ENCODE measurements at places on chromosomes 3 and 15.

DNA sequence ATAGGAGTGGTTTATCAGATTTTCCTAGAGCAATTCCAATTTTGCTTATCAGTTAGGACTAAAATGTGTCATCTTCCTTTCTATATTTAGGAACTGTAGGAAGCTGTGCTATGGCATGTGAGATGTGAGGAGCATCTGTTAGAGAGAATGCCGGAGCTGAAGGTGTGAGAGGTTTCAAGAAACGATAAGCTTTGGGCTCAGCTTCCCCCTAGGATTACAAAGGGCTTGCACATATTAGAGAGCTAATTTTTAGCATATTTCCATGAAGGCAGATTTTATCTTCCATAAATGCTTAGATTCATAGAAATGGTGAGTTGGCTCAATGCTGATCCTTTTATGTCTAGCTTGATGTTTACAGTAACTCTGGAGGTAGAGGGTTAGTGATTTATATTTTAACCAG lies 120.2 kb downstream of the CNTN4 start:
- no peak for DNase-seq

- no peak for DNase-seq
Observed at GRCh38 chr3:107369791-107370190, 7.4 kb upstream of the CCDC54 start.

DNA sequence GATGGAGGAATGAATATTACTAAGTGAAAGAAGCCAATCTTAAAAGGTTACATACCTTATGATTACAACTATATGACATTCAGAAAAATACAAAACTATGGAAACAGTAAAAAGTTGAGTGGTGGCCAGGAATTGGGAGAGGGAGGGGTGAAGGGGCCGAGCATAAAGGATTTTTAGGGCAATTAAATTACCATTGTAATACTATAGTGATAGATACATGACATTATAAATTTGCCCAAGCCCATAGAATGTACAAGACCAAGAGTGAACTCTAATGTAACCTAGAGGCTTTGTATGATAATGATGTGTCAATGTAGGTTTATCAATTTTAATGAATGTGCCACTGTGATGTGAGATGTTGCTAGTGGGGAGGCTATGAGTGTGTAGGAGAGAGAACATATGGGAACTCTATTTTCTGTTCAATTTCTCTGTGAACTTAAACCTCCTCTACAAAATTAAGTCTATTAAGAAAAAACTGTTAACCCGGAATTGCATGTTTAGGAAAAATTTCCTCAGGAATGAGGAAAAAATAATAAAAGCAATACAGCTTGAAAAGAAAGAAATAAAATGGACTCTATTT lies 541.9 kb upstream of the UBE2E2 start:
- DNase-seq, result no peak

- DNase-seq, result no peak
Observed at GRCh38 chr15:43423793-43424192, 52.9 kb downstream of the TUBGCP4 start.

DNA sequence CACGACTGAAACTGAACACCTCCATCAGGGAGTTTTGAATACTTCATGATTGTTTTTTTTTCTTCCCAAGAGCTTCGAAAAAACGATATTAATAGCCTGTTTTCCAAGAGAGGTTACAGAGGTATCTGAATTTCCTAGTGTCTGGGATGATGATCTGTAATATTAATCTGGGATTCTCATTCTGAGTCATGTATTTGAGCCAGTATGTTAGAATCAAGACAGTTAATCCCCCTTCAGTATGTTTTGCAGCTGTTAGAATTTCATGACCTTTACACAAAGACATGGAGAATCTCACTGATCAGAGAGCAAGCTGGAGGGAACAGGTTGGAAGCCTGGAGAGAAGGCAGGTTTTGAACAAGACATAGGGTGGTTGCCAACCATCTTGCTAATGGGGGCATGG lies 234.5 kb upstream of the GAP43 start:
- DNase-seq, result no peak

- DNase-seq, result no peak
Observed at GRCh38 chr3:98070840-98071239, 16.1 kb upstream of the OR5AC2 start.

DNA sequence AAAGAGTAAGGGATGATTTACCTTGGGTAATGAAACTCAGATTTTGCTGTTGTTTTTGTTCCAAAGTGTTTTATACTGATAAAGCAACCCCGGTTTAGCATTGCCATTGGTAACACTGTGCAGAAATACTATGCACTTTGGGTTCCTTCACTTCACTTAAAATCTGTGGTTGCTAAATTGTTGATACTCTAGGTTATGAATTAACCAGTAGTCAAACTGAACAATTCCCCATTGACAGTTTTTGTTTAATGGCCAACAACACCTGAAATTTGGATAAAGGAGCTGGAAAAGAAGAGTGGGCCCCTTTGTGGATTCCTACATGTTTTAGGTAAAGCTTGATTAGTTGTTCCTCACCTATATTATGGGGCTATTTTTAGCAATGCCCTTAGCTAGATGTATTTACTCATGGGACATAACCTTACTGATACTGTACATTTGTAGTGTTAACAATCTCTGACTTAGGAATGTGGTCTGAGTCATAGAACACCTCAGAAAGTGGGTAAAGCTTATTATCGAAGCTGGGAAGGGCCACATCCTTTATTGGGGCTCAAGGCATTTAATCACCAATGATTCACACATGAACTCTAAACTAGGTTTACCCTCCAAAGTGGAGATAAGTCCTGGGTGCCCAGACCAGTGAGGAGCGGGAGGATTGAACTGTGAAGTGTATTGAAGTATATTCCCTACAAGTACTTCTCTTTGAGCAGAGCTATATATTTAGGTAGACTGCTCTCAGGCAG lies 29.5 kb upstream of the THRB start:
- no peak for DNase-seq

GRCh38 chr3:39205131-39205530 lies 12.7 kb upstream of the XIRP1 start:
- DNase-seq, result no peak

GRCh38 chr3:9916346-9916733 lies 558 bp upstream of the IL17RC start:
- DNase-seq, result no peak

GRCh38 chr15:68385240-68385561 lies 46.8 kb downstream of the ITGA11 start:
- DNase-seq, result no peak

- no peak for DNase-seq
Observed at GRCh38 chr3:184889312-184889904, 77.4 kb downstream of the VPS8 start.

- no peak for DNase-seq
Observed at GRCh38 chr15:74511583-74511982, 29.4 kb upstream of the ARID3B start.

GRCh38 chr3:9173445-9173844 lies 76.0 kb downstream of the SRGAP3 start:
- DNase-seq, result no peak

DNA sequence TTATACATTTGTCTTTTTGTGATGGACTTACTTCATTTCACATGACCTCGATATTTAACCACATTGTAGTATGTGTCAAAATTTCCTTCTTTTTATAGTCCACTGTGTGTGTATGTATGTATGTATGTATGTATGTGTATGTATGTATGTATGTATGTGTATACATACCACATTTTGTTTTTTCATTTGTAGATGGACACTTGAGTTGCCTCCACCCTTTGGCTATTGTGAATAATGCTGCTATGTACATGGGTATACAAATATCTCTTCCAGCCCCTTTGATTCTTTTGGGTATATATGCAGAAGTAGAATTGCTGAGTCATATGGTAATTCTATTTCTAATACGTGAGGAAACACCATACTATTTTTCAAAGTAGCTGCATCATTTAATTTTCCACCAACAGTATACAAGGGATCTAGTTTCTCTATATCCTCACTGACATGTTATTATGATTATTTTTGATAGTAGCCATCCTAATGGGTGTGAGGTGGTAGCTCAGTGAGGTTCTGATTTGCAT lies 228.2 kb downstream of the OPA1 start:
- no peak for DNase-seq

DNA sequence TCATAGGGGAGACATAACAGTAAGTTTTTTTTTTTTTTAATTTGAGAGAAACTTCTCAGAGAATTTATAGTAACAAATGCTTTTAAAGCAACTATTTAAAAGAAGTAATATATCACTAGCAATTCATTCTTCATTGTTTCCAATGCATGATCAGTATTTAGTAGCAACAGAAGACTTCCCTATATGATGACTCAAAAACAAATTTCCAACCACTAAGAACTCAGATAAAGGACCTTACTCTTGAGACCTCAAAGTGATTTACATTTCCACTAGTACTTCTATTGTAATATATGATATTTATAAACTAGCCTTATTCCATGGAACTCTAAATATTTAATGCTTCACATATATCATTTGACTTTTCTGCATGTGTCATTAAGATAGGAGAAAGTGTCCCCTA lies 356.3 kb downstream of the ZBTB20 start:
- no peak for DNase-seq

DNA sequence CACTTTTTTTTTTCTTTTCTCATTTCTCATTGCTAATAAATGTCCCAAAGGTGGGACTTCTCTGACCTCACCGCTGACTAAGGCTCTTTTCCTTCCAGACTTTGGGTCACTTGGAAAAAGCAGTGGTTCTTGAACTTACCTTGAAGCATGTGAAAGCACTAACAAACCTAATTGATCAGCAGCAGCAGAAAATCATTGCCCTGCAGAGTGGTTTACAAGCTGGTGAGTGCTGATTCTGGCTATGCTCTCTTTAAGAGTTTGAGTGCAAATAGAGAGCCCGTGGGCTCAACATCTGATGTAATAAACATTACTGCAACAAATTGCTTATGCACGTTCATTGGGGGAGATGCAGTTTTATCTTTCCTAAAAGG lies 2.0 kb downstream of the BHLHE40 start:
- DNase-seq, result no peak

- DNase-seq, result no peak
Observed at GRCh38 chr3:184676927-184677326, 34.9 kb downstream of the MAGEF1 start.

GRCh38 chr3:137222736-137223225 lies 265.0 kb downstream of the IL20RB start:
- no peak for DNase-seq

GRCh38 chr15:29800491-29801366 lies 21.5 kb downstream of the TJP1 start:
- no peak for DNase-seq

DNA sequence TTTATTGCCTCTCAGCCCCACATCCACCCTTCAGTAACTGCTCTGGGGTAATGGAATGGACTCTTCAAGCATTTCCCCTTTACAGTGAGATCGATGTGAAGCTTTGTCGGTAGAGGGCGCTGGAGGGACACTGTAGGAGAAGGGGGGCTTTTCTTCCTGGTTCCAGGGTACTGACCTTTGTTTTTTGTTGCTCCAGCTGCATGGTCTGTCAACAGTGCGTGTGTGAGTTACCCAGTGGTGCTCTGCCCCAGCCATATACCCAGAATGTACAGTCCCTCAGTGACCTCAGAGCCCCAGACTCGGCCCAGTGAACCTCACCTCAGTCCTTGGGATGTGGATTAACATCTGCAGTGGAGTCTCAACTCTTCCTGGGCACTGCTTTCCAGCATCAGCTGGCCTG lies 180.3 kb upstream of the TSC22D2 start:
- peak; percentile 79 for DNase-seq

DNA sequence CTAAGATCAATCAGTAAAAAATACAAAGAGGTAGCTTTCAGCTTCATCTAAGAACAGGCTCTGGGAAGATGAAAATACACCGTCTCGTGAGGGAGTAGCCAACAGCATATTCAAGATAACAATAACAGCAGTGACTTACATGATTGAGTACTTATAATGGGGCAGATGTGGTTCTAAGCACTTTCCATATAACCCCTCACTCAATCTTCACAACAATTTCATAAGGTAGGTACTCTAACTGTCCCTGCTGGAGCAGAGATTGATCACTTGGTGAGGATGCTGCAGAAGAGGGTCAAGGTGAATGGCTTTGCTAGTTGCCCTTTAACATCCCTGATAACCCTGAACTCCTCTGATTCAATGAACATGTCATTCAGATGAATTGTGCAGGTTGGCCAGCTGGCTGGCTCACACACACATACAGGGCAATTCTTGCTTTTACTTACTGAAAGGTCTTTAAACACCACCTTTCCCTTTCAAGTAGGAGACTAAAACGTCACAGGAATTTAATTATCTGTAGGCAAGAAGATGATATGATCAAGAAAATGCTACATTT lies 984.2 kb upstream of the CFAP20DC start:
- no peak for DNase-seq

DNA sequence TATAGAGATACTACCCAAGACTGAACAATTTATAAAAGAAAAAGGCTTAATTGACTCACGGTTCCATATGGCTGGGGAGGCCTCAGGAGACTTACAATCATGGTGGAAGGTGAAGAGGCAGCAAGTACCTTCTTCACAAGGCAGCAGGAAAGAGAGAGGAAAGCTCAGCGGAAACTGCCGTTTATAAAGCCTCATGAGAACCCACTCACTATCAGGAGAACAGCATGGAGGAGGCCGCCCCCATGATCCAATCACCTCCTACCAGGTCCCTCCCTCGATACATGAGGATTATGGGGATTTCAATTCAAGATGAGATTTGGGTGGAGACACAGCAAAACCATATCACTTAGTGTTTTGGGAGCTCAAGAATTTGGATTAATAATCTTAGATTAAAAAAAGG lies 240.2 kb downstream of the UACA start:
- no peak for DNase-seq

DNA sequence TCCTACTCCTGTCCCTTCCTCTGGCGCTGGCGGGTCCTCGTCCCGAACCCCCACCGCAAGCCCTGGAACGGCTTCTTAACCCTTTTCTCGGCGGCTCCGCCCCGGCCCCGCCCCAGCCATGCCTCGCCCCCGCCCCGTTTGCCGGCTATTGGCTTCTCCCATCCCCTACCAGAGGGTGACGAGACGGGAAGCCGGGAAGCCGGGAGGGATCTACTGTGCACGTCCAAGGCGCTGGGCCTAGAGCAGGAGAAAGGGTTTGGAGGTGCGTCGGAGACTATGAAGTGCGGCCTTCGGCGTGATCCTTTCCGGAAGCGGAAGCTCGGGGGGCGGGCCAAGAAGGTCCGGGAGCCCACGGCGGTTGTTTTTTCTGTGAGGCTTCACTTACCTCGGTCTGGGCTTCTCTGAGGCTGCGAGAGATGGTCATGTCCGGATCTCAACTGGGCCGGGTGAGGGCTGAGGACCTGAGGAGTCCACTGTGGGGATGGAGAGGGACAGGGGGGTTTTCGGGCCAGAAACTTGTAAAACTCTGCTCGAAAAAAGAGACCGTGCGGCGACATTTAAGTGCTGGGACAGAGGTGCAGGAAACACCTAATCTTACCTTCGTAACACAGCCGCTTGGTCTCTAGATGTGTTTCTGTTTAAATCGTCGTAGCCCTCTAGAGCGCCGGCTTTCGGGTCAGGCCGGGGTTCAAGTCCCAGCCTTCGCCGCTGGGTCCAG lies 21.4 kb downstream of the ROPN1B start:
- peak; percentile 69 for DNase-seq

- peak; percentile 11 for DNase-seq
Observed at GRCh38 chr15:54803987-54804386, 392.8 kb downstream of the RSL24D1 start.

- DNase-seq, result no peak
Observed at GRCh38 chr3:11391174-11391879, 119.1 kb downstream of the ATG7 start.

GRCh38 chr3:133880886-133881455 lies 14.7 kb downstream of the RAB6B start:
- no peak for DNase-seq

- DNase-seq, result no peak
Observed at GRCh38 chr3:3771567-3771966, 27.7 kb upstream of the LRRN1 start.
